ENCODE measurements at places on chromosomes 12 and 14.

- peak; percentile 62 for DNase-seq
Measured at GRCh38 chr12:5134861-5135525, 91.3 kb downstream of the KCNA5 start.

DNA sequence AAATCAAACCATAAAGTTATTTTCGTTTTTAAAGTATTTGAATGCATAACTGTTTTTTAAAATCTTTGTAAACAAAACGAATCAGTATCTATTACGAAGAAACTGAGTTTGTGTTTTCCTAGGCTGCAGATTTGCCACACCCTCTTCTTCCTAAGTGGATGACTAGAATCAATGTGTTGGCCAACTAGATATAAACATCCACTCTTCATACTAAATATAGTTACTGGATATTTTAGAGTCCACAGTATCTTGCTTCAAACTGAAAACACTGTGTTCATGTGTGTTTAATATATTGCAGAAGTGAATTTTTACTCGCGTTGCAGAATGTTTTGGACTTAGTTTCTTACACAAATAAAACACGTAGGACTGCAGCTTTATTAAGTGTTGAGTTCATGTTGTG is 63.2 kb downstream of the KLHL28 start:
- DNase-seq, result no peak

GRCh38 chr12:77062846-77063461 is 2.4 kb downstream of the E2F7 start:
- peak; percentile 7 for DNase-seq

DNA sequence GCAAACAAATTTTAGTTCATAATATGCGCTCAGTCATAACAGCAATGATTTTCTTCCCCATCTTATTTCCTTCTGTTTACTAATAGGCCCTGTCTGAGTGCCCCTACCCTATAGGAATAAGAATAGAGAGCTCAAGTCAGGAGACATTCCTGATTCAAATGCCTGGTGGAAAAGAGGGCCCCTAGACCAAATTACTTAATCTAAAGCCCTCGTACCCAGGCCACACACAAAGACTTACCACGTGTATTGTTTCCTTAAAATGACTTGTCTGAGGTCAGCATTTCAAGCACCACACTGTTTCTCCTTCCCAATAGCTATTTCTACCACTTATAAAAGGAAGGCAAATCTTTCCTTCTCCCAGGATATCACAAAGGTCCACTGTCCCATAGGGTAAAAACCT is 314.9 kb upstream of the TMTC1 start:
- no peak for DNase-seq

DNA sequence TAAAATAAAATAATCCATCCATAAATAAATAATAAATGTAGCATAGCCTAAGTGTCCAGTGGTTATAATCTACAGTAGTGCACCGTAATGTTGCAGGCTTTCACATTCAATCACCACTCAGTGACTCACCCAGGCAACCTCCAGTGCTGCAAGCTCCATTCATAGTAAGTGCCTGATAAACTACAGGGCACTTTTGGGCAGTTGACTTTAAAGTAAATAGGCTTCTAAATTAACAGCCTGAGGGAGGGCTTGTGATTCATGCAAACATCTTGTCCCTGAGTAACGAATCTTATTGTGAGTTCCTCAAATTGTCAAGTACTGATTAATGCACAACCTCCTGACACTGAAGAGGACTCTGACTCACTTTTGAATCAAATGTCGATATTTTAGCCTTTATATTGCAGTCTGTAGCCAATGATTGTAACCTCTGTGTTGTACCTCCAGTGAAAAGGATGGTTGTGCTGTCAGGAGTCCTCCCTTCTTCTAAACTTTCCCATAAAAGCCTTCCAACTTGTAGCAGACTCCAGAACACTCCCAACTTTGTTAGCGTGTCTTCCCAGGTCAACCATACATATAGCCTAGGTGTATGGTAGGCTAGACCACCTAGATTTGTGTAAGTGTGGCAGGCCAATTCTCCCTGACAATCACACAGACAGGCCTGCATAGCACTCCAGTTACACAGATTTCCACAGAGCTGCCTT is 55.0 kb upstream of the BICD1 start:
- peak; percentile 28 for DNase-seq

DNA sequence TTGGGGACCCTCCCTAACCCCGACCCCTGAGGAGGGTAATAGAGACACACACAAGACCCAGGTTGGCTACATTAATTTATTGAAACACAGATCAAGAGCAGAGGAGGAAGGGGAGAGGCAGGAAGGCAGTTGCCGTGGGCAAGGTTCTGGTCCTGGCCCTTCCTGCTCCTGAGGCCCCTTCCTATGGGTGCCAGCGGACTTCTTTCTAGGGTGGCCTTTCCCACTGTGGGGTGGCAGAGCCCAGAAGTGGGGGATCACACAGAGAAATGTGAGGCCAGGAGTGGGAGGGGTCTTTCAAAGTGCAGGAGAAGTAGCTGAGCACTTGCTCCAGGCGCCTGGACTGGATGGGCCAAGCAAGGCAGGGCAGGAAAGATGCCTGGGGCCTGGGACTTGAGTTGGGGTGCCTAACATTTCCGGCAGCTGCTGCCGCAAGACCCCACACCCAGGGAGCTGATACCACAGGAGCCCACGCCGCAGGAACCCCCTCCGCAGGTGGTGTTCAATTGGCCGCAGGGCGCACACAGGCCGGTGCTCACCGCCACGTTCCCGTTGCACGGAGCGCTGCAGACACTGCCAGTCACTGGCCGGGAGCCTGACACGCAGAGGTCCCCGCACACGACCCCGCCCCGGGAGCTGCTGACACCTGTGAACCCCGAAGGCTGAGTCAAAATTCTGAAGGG is 5.3 kb downstream of the KRT81 start:
- DNase-seq, result no peak

DNA sequence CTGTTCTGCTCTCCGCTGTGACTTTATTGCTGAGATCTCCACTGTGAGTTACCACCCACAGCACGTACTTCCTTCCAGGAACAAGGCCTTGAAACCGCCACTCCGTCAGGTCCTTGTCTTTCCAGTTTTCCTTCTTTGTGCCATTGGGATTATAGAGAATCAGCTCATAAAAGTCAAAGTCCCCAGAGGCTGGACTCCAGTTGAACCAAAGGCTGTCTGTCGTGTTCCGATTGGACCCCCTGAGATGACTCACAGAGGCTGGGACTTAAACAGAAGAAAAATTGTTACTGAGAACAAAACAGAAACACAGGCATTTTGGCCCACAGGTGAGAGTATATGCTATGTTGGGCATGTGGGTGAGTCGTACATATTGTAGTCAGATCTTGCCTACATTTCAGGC is 76.6 kb downstream of the PTPRB start:
- DNase-seq, result no peak

- no peak for DNase-seq
Measured at GRCh38 chr12:6891646-6892001, 13.0 kb upstream of the LRRC23 start.

GRCh38 chr14:50605766-50606165 is 45.8 kb downstream of the ATL1 start:
- peak; percentile 31 for DNase-seq

- DNase-seq, result no peak
Measured at GRCh38 chr12:42565633-42566032, 23.9 kb downstream of the PRICKLE1 start.

DNA sequence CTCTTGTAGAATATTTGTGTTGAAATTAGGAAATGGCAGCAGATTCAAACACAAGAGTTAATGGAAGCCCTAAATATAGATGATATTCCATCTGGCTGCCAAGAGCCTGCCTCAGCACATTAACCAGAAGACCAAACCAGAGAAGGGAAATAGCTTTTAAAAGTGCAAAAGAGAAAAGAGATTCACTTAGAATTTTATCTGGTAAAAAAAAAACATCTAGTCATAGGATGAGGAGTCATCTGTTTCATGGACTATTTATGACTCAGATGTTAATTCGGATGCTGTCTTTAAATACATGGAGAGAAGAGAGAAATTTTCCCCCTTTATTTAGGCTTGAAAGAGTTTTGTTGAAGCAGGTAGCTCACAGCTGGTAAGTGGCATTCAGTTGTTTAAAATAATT is 201.6 kb upstream of the NUDT4 start:
- DNase-seq, result peak; percentile 81

DNA sequence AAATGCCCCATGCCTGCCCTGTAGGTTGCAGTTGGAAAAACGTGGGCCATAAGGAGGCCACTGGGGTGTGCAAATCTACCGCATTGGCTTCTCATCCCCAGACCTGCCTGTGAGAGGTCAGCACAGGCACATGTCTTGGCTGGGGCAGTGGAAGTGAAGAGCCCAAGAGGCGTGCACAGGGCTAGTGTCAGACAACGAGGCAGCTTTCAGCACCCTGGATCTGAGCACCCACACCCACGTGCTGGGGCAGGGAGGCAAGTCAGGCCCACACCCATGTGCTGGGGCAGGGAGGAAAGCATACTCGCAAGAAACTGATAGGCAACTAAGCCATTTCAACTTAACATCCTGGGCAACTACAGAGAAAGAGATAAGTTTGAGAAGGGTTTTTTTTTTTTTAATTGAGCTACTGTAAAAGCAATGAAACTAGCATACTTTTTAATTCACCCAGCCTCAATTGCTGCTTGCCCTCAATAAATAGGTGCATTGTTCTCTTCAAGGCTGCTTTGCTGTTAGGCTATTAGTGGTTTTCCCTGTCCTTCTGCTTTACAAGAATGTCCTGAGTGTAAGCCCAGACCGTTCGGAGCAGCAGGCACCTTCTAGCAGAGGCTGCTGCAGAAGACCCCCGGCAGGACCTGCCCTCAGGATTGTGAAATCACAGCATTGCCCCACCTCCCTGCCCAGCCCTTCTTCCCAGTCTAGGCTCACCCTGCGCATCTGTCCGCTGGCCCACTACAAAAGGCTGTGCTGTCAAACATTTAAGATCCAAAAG is 355.3 kb upstream of the FKBP4 start:
- no peak for DNase-seq

GRCh38 chr14:65302571-65303189 is 109.8 kb upstream of the FUT8 start:
- DNase-seq, result peak; percentile 16

- no peak for DNase-seq
Measured at GRCh38 chr12:116813271-116814041, 67.8 kb downstream of the HRK start.

DNA sequence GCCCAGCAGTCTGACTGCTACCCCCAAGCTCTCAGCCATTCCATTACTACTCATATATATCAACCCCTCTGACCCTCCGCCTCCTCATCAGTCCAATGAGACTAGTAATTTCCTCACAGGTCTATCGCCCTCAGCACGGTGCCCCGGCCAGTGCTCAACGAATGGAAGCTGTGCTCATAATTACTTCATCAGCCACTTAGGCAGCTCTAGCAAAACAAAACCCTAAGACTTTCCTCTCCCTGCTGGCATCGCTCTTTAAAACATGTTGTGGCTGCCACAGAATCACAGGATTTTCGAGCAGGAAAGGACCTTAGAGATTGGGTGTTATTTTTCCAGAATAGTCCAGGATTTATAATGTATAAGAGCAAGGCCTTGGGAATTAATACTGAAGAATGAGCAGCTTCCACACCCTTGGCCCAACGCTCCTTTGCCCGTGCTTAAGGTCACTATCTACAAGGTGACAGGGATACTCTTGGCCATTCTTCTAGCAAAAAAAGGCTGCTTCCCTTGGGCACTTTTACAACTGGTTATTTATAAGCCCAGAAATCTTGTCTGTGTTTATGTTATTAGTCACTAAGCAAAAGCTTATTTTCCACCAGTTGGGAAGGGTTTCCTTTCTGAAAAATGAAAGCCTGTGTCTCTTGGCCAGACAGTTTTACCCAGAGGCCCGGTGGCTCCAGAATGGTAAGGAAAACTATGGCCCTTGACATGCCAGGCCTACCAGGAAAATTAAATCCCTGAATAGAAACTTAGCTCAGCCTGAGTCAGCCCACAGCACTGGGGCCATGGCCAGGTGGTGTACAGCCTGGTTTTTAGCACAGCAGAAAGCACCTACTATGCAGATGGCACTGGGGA is 47.9 kb downstream of the NUAK1 start:
- peak; percentile 86 for DNase-seq

DNA sequence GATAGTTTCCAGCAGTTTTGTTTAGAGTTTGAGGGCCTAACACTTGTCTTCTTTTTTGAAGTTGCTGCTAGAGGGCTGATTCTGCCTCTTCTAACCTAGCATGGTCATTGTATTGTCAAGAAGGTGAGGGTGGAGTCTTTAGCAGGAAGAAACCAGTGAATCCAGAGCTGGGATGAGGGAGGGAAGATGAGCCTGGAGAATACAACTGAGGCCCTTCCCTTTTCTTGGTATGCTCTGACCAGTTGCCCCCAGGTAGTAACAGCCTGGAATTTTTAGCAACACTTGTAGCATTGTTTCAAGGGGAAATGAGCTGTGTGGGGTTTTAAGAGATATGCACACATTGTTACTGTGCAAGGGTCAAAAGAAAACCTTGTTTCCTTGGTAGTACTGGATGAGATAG is 9.0 kb downstream of the FLVCR2 start:
- no peak for DNase-seq

GRCh38 chr12:50132505-50133135 is 20.6 kb downstream of the COX14 start:
- DNase-seq, result peak; percentile 56

DNA sequence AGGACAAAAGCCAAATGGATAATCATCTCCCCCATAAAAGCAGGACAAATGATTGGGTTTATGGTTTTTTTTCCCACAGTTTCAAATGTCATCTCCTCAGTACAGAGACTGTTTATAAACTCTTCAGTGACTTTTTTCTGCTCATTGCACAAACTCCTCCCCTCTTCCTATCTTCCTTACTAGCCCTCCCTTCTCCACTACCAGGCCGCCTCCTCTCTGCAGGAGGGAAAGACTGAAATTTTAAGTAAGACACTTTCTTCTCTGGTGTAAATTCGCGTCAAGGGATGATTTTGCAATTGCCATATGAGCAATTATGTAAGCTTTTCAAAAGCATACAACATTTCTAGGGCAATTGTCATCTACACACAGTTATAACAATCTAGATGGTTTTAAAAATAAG is 37.0 kb downstream of the BTG1 start:
- peak; percentile 79 for DNase-seq

DNA sequence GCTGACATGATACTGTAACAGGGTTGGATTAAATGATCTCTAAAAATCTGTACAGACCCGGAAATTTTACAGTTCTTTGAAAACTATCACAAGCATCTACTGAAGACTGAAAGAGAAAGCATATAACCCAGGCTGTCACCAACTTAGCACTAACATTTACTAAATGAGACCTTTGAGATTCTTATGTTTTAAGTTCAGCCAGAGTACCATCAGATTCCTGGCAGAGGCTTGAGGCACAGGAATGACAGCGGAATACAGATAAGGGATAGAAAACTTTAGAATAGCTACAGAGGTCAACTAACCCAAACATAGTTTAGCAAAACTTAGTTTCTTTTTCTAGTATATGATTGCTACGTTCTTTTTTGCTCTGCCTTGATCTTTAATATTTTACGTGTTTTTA is 91.6 kb upstream of the FERMT2 start:
- peak; percentile 48 for DNase-seq

- DNase-seq, result no peak
Measured at GRCh38 chr12:122724641-122725243, 5.9 kb downstream of the HCAR1 start.
